ENCODE measurements at places on chromosomes 12 and 14.

DNA sequence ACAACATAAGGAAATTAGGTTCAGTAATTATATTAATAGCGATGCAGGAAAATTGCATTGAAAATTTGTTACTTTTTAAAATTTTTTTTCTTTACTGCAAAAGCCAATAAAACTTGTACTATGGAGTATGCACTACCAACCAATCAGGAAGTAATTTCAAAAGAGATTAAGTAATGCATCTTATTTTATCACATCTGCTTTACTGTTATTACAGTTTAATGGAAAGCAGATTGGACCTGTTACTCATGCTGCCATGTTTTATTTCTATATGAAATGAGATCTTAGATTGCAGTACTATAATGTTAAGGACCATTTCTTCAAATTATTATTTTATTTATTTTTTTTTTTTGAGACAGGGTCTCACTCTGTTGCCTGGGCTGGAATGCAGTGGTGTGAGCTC lies 1.7 kb upstream of the STRN3 start:
- no peak for DNase-seq

DNA sequence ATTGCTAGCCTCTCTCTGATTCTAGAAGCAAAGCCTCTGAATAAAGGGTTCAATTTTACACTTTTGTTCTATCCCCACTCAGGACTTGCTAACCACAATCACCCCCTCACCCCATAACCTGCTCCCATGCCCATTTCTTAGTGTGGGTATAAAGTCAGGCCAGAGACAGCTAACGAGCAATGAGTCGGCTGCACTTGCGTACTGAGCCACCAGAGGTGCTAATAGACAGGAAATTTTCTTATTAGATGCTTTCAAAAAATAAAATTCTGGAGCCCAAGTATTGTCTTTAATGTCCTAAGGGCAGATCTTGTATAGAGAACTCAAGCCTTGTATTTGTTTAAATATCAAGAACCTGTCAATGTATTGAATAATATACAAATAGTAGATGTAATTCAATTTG lies 256.9 kb downstream of the SYT1 start:
- no peak for DNase-seq

DNA sequence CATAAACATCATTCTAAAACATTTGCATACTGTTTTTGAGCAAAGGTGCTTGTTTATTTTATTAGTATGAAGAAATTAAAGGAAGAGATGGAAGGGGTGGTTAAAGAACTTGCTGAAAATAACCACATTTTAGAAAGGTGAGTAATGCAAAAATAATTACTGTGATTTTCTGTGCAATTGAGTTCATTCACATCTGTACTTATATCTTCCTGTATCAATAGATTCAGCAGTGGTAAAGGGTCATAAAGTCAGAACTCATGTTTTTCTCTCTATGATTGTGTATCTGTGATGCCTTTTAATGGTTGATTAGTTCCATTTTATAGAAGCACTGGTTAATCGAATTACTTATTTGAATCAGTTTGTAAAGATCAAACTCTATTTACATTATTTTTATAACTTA lies 46.0 kb downstream of the TBK1 start:
- DNase-seq = no peak

GRCh38 chr12:46664761-46665287 lies 161.0 kb downstream of the SLC38A4 start:
- peak; percentile 89 for DNase-seq

GRCh38 chr14:105474483-105475268 lies at the start of gene CRIP2:
TSS of gene CRIP2 (plus strand) at chr14:105474821. CDS start at chr14:105474863, 42 bp downstream.
- DNase-seq = no peak

DNA sequence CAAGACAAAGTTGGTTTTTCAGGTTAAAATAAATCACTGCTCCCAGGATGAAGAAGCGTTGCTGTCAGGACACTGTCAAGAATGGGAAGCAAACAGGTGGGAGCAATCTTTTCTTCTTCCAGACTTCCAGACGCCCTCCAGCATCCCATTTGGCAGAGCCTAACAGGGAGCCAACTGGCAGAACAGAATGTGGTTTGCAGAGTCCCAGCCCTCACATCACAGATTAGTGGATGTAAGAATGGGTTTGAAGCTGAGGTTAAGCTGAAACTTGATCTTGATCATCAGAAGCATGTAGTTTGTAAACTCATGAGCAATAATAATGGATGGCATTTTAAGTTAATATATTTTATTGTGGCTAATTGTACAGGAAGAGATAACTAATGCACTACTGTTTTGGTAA lies 636.4 kb downstream of the SLC6A15 start:
- no peak for DNase-seq

- no peak for DNase-seq
These were observed 109.6 kb downstream of the EML5 start for GRCh38 chr14:88683119-88683518.

DNA sequence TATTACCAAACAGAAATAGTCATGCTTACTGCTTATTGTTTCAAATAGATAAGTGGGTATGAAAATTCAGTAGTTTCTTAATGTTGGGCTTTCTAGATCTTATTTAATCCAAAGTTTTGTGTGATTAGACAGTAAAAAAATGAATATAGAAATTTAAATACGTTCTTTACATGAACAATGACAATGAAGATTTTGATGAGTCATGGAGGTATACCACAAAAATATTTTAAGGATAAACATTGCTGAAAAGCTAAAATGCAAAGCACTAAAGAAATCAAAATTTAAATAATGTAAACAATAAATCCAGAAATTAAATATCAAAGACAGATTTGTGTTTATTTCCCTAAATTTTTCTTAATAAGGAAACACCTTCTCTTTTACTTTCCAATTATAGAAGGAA lies 78.3 kb downstream of the PIK3C2G start:
- DNase-seq = no peak

DNA sequence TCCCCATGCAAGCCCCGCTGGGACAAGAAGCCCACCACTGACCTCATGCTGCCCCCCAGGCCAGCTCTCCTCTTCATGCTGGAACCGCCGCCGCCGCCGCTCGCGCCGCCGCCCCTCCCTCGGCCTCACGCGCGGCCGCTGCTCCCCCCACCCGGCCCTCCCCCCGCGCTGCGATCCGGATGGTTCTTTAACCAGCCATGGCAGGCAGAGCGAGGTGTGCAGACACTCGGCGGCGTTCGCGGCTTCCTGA lies at the start of gene DCAF5:
Gene DCAF5 (minus strand): TSS at position 218 of the 250 bp plus-strand sequence. CDS start 141 bp downstream, at position 77.
- no peak for DNase-seq

- peak; percentile 99 for DNase-seq
These were observed 92.5 kb downstream of the DPF3 start for GRCh38 chr14:72801381-72801812.

- no peak for DNase-seq
These were observed 8.1 kb upstream of the CMAS start for GRCh38 chr12:22037947-22038346.

DNA sequence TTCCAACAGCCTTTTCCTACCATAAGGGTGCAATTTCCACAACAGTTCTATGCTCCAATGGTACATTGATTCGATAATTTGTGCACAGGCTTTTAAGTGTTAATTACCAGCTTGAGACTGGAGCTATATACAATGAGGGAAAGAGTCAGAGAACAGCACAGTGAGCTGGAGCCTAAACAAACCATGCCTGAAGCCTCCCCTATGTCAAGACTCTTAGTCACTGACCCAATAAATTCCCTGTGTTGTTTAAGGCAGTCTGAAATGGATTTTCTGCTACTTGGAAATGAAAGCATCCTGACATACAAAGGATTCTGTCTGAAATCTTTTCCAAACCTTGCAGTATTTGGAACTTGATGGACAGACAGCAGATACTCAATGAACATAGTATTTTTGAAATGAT lies 149.0 kb downstream of the EFCAB11 start:
- DNase-seq = peak; percentile 15

GRCh38 chr14:94011795-94012194 lies 14.3 kb upstream of the OTUB2 start:
- peak; percentile 36 for DNase-seq

DNA sequence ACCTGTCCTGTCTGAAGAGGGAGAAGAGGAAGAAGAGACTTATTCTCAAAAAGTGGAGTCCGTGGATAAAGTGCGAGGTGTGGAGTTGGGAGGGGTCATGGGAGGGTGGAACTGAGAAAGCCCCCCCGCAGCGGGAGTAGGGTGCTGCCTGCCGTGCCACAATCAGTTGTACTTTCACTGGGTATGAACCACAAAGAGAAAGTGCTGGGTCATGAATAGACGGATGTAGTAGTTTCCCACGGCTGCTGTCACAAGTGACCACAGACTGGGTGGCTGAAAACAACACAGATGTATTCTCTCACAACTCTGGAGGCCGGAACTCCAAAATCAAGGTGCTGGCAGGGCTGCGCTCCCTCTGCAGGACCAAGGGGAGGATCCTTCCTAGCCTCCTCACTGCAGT lies 5.5 kb downstream of the DNAH10 start:
- no peak for DNase-seq

- DNase-seq = peak; percentile 81
These were observed 11.1 kb downstream of the AQP6 start for GRCh38 chr12:49983892-49984291.

- no peak for DNase-seq
These were observed 551.5 kb upstream of the ATP2B1 start for GRCh38 chr12:90260136-90260535.

Measured in astrocyte (in vitro differentiated cells and primary cell).